ENCODE measurements at places on chromosomes 1 and 21.

DNA sequence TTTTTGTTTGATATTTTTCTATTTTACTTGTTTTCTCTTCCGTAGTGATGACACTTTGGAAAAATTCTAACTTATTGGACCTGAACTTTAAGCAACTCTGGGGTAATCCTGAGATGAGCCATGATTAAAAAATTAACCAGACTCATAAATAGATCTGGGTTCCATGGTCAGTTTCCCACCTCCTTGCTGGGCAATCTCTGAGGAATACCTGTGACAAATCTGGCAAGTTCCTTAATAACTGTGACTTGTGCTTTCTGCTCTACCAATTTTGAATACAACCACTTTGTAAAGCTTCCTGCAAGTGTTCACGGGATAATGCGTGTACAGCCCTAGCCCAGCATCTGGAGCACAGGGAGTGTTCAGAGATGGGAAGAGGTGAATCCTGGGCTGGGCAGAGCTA lies 3.3 kb downstream of the OVGP1 start:
- DNase-seq, result no peak

GRCh38 chr1:66925558-66925910 lies 744 bp downstream of the MIER1 start:
- DNase-seq, result no peak

DNA sequence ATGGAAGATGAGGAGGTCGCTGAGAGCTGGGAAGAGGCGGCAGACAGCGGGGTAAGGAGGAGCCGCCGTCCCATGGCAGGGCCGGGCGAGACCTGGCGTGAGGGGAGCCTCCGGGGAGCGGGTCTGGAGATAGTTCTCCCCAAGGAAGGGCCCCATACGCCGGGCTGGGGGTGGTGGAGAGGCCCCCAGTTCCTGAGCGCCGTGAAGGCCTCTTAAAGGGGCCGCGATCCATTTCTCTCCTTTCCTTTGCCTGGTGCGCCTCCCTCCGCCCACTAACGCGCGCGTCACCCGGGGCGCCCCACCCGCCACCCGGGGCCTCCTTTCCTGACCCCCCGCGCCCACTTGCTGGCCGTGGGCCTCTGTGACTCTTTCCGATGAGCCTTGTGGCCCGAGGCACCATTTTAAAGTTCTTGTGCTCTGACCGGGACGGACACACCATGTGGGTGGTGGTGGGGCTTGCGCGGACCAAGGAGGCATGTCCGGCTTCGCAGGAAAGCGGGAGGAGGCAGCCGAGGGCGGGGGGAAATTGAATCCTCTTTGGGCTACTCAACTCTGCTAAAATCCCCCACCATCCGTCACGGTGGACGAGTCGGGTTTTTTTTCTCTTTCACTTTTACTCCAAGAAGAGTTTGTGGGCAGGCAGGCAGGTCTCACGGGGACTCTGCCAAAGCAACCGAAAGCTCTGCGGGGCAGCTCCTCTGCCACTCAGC lies 371 bp downstream of the SZRD1 start:
- DNase-seq, result no peak

DNA sequence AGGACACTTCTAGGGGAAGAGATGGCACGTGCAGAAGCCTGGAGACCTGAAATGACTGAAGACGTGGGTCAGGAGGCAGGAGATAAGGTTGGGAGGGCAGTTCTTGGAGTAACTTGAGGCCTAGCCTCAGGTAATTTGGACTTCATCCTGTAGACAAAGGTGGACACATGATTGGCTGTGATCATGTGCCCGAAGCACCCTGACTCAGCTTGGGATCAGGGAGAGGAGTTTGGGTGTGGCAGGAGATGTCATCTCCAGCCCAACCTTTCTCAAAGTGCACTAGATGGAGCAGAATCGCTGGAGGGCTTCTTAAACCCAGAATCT lies 1.5 kb downstream of the SLC66A1 start:
- DNase-seq, result no peak

DNA sequence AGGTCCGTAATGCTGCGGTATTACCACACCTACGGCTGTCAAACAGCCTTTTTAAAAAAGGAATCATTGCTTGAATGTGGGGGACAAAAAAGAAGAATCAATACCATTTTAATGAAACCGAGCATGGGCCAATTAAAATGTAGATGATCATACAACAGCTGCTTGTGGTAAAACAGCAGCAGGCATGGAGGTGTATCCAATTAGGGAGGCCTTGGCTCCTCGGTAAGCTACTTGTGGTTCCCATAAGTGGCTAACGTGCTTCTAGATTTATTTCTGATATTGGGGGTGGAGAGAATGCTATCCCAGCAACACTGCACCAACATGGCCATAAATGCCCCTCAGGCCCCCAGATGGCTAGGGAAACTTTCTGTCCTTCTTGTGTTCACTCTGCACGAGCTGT lies 1.8 kb downstream of the PTPN14 start:
- DNase-seq, result no peak

DNA sequence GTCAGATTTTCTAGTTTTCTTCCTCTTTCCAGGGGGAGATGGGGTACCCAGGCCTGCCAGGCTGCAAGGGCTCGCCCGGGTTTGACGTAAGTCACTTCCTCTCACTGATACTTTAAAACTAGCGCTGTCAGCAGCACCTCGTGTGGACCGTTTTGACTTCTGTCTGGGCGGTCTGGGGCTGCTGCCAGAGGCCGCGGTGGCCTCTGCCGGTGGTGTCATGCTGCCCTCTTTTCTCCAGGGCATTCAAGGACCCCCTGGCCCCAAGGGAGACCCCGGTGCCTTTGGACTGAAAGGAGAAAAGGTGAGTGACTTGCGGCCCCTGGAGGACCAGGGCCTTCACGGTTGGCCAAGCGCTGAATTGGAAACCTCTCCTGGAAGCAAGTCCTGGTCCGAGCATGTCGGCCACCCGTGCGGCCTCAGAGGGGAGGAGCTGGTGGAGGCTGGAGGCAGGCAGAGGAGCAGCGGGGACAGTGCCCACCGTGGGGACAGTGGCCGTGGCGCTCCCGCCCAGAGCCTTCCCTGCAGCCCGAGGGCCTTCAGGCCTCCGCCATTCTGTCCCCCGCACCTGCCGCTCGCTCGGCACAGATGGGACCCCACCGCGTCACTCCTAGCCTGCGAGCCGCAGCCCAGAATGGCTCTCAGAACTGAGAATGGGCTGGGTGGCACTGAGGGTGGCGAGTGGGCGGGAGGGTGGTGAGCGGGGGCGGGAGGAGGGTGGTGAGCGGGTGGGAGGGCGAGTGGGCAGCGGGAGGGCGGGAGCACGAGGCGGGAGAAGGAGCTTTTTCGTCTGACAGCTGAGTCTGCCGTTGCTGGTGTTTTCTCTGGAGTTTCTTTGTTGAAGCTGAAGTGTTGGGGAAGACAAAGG lies 9.4 kb downstream of the COL6A1 start:
- no peak for DNase-seq

- no peak for DNase-seq
These were observed 170.7 kb downstream of the NEGR1 start for GRCh38 chr1:72111662-72112061.

GRCh38 chr1:203360547-203361185 lies 9.7 kb upstream of the FMOD start:
- no peak for DNase-seq

GRCh38 chr1:60343736-60344135 lies 270.2 kb upstream of the C1orf87 start:
- no peak for DNase-seq

DNA sequence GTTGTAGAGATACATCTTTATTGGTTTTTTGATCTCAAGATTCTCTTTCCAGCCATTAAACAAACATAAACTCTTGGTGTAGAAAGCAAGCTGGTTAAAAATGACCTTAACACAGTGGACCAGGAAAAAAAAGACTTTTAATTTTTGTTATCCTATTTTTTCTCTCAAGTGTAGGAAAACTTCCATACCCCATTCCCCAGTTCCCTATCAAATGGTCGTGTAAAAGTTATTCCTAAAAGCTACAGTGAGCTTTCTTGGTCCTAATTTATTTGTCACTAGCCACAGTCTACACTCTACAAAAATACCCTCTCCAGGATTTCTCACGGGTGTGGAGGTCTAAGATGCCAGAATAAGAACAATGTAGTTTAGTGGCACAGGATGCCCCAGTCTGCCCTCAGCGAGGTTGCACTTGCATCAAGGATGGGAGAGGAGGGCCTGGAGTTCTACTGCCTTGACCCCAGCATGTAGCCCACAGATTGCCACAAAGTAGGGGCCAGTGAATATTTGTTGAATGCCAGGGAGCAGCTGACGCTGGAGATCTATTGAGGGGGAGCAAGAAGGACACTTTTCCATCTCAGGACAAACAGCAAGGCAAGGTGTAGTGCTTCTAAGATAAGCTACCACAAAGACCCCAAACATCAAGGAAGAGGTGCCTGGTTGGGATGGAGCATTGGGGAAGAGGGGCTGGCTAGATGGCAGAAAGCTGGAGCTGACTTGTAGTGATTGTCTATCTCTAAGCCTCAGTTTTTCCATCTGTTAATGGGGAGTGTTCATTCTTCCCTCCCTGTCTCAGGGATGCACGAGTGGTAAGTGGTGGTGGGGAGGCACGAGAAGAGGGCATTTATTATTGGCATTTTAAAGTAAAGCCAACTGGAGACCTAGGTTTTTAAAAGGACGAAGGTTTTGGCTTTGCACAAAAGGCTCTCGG lies 1.8 kb downstream of the MYCL start:
- peak; percentile 91 for DNase-seq

GRCh38 chr1:21534674-21535378 lies 25.6 kb downstream of the ALPL start:
- DNase-seq, result peak; percentile 15

DNA sequence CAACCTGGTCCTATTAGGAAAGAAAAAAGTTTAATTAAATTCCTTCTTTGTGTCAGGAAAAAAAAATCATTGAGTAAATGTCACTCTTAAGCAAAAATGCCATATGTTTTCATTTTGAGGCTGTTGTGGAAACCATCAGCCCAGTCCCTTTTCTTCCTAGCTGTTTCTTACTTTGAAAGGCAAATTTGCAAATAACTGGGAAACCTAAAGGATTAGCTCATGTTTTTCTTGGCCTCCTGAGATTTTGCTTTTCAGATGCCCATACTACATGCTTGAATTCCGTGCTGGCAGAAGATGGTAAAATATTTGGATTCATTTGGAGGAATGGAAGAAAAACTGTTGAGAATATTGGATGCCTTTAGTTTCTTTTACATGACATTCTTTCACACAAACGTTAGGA lies 182.1 kb upstream of the ADAMTS5 start:
- no peak for DNase-seq

DNA sequence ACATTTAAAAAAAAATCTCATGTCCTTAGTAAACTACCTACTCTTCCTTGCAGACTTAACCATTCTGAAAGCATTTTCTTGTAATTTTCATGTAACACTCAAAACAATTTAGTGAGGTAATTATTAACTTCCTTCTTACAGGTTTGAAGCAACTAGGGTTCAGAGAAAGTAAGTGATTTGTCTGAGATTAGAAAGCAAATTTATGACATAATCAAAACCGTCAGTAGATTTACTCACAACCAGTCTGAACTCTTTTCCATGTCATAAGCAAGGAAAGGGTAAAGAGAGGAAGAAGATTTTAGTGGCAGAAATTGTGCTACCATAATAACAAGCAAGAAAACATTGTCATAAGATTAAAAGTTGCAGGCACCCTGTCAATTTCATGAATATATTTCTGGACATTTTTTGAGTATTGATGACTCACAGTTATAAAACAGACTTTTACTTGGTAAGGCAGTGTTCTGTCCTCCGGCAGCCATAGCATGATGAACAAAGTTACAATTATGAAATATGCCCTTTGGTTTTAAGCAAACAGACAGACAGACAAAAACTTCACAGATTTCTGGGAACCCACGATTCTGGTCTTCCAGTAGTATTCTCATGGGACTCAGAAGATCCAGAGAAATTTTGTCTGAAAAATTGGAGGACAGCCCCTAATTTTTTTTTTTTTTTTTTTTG lies 707.2 kb downstream of the RWDD3 start:
- no peak for DNase-seq

- DNase-seq, result no peak
These were observed 186.2 kb downstream of the C1orf94 start for GRCh38 chr1:34362949-34363348.

- DNase-seq, result no peak
These were observed 9.9 kb upstream of the MPL start for GRCh38 chr1:43327549-43328292.

GRCh38 chr1:118504867-118505266 lies 319.8 kb upstream of the SPAG17 start:
- no peak for DNase-seq

DNA sequence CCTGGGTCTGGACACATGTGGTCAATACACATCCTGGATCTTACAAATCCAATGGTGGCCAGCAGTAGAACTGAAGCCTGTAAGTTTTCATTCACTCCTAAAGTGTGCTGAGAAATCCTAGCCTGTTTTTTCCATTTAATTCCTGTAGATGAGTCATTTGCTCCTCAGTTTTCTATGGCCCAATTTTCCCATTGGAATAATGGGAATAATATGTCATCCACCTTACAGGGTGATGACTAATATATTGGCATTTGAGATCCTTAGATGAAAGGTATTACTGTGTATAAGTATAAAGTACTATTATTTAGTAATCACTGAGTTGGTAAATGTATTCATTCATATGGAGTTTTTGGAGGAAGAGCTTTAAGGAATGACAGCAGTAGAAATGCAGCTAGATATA lies 89.7 kb upstream of the ADAR start:
- DNase-seq, result no peak

GRCh38 chr1:18452550-18452949 lies 28.2 kb upstream of the KLHDC7A start:
- no peak for DNase-seq

GRCh38 chr1:244968471-244968871 lies 104.1 kb upstream of the HNRNPU start:
- DNase-seq, result no peak

GRCh38 chr21:35343046-35343819 lies 294.1 kb upstream of the RUNX1 start:
- no peak for DNase-seq

DNA sequence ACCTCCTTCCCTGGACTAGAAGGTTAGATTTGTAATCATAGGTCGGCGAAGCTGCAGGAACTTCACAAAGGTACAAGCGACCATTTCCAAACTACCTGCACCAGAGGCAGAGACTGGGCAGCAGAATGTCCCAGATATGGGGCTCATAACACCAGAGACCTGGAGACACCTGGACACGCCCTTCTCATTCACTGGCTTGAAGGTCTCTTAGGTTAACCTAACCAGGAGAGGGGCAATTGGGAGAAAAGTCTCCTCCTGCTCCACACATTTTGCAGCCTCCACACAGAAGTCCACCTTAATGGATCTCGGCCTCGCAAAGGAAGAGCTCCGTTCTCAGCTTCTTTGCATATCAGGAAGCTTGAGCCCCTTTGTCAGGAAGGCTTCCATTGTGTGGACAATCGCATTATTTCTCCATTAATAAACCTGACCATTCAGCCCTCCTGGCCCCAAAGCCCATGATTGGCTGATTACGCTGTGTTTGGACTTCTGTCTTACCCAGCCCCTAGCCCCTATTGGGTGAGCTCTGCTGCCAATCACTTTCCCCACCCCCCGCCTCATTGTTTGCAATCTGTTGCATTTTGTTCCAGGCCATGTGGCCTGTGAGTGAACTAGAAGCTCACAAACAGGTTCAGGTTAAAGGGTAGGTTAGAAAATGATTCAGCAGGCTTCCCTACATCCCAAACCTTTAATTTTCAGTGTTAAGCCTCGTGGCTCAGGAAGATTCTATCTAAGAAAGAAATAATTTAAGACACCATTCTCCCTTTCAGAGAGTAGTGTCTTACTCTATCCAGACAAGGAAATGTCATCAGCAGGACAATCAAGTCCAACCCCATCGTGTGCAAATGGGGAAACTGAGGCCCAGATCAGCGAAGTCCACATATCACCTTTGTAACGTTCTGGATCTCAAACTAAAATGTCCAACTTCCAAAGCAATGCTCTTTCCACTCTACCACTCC lies 2.8 kb downstream of the MYCL start:
- peak; percentile 100 for DNase-seq

- no peak for DNase-seq
These were observed 139.4 kb downstream of the DHRS3 start for GRCh38 chr1:12478612-12478985.

- DNase-seq, result no peak
These were observed 4.4 kb upstream of the SLC27A3 start for GRCh38 chr1:153770797-153771196.
